ENCODE measurements at places on chromosomes 7 and 10.

DNA sequence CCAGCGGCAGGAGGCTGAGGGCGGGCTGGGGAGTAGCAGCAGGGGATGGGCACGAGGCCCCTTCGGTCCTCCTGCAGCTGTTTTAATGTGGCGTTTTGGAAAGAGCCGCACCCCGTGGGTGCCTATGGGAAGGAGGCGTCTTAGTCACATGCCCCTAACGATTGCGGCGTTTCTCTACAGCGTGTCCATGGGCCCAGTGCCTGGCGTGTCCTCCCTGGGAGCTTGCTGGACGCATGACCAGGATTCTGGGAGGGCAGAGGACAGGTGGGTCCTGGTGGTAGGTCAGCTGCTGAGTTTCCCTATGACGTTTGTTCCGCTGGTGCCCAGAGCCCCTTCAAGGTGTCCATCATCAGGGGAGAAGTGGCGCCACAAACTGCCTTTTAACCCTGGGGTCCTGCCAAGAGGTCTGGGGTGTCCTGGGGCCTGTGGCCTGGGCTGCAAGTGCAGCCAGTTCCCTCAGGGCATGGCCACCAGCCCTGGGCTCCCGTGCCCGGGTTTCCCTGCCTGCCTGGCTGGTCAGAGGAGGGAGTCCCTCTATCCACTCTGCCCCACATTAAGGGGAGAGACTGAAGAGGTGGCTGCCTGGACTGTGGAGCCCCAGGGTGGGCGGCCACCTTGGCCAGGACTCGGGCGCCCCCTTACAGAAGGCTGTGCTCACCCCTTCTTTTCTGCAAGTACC is 48.7 kb downstream of the PWWP2B start:
- no peak for DNase-seq

DNA sequence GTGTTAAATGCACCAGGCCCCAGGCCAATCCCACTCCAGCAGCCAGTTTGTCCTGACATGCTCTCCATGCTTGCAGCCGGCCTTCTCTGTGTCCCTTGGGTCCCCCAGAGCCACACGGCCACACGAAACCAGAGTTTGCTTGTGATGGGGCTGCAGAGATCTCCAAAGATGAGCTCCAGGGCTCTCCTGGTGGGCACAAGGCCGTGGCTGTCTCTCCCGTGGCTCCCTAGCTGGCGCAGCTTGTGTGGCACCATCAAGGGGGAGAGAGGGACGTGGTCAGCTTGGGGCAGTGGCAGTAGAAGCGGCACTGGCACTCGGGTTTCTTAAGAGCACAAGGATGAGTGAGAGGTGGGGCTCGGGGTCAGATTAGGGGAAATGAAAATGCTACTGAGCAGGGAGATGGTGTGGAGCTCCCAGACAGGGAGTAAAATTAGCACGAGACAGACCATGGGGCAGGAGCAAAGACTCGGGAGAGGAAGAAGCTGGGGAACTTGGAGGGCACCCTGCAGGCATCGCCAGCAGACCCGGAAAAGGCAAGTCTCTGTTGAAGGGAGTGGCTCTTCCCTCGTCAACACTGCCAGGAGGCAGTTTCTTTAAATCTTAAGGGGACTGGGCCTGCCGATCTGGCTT is 572.5 kb upstream of the FOXK1 start:
- DNase-seq = no peak

- DNase-seq = no peak
Observed at GRCh38 chr10:73791871-73792400, 6.5 kb downstream of the ZSWIM8 start.

- DNase-seq = no peak
Observed at GRCh38 chr7:130092598-130092997, 22.3 kb downstream of the KLHDC10 start.

DNA sequence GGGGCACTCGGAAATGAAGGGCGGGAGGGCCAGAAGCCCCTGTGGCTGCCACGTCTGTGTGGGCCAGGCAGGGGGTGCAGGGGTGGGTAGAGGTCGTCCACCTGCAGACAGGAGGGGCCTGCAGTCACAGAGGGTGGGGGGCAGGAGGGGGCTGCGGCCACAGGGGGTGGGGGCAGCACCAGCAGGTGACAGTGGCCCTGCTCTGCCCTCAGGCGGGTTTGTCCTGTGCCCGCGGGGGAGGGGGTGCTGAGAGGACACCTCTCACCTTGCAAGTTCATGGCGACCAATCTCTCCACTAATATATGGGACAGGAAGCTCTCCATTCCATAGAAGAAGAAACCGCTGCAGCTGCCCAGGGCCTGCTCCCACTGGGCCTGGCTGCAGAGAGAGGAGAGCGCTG is 26.6 kb upstream of the NKX6-2 start:
- no peak for DNase-seq

DNA sequence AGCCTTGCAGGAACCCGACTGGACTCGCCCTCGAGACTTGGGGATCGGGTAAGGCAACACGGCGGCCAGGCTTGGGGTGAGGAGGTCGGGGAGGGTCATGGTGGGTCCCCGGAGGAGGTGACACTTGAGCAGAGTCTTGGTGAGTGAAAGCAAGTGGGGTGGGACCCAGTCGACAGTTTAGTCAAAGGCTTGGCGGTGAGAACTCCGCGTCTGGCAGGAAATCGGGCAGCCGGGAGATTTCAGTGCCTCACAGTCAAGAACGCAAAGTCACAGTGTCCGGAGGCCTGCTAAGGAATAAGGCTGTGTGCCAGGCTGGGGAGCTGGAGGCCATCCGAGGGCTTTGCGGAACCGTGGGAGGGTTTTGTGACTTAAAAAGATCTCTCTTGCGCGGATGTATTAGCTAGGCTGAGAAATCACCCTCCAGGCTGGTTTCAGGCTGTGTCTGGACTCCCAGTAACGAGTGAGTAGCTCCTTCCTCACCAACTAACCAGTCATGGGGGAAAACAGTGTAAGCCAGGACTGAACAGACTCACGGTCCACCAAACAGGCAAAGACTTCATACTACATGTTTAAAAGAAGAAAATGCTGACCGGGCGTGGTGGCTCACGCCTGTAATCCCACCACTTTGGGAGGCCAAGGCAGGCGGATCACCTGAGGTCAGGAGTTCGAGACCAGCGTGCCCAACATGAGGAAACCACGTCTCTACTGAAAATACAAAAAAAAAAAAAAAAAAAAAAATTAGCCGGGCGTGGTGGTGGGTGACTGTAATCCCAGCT is 613 bp downstream of the AP5Z1 start:
- DNase-seq = no peak
